ENCODE measurements at places on chromosomes 5 and 9.

GRCh38 chr9:31166516-31166915 lies 1217.9 kb upstream of the ACO1 start:
- DNase-seq: no peak

GRCh38 chr9:7347556-7347955 lies 452.0 kb downstream of the DMAC1 start:
- DNase-seq: no peak

DNA sequence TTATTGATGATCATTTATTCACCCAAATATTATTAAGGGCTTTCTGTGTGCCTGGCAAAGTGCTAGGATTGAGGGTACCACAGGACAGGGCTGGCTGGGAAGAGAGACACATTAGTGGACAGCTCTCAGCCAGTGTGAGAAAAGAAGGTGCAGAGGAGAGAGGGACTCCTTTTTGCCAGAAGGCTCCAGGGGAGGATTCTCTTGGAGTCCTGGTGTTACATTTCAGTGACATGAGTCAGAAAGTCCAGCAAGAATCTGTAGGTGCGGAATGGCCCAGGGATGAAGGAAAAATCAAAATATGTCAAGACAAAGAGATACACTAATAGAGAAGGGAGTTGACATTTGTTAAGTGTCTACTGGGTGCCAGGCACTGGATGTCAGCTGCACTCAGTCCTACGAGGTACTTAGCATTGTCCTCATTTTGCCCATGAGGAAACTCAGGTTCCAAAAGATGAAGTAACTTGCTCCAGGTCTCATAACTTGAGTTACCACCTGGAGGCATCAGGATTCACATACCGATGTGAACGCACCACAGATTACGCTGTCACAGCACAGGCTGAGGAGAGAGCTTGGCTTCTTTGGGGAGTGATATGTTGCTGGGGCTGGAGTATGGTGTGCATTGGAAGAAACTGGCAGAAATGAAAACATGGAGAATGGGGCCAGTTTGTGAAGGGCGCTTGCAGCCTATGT lies 60.5 kb downstream of the RASGRF2 start:
- DNase-seq: no peak

GRCh38 chr5:160802592-160802991 lies 49.4 kb downstream of the ATP10B start:
- no peak for DNase-seq

GRCh38 chr9:127293767-127294166 lies 29.2 kb downstream of the GARNL3 start:
- no peak for DNase-seq

- DNase-seq: no peak
Observed at GRCh38 chr9:124975131-124975530, 34.2 kb upstream of the GOLGA1 start.

GRCh38 chr5:72018143-72018803 lies 89.0 kb upstream of the MAP1B start:
- peak; percentile 32 for DNase-seq

GRCh38 chr5:67187006-67187715 lies 9.4 kb downstream of the CD180 start:
- DNase-seq: no peak

DNA sequence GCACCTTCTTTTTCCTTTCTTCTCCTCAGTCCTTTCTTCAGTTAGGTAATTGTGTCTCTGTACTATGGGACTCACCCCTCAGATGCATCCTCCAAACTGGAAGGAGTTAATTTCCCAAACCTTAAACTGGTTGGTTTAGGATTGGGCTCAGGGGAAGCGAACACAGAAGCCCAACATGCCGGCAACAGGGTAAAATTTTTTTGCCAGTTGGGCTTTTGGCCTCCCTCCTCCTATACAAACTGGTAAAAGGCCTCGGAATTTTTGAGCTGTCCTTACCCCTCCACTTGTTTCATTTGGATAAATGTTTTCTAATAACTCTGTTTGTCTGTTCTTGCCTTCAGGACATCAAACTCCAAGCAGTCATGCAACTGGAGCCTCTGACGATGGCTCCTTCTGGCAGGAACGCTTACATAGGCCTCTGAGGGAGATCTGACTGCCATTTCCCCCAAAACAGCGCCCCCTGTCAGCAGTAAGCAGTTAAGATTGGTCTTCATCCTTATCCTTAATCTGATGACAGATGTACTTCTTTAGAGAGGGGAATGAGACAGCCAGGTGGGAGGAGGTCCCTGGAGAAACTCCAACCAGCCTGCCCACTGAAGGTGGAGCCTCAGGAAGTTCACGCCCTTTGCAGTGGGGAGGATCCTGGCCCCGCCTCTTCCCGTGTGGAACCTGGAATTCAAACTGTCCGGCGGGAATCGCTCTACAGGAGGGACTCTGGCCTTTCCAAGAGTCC lies 57.8 kb upstream of the SPINK5 start:
- DNase-seq: no peak

DNA sequence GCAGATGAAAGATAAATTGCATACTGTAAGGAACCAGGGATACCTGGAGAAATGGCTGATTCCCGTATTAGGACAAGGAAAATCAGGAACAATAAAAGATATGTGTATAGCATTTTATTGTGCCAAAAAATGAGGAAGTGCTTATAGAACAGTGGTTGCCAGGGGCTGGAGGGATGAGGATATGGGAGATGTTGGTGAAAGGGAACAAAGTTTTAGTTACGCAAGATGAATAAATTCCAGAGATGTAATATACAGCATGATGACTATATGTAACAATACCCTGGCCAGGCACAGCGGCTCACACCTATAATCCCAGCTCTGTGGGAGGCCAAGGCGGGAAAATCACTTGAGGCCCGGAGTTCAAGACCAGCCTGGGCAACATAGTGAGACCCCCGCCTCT lies 101.8 kb downstream of the CDK5RAP2 start:
- DNase-seq: no peak

DNA sequence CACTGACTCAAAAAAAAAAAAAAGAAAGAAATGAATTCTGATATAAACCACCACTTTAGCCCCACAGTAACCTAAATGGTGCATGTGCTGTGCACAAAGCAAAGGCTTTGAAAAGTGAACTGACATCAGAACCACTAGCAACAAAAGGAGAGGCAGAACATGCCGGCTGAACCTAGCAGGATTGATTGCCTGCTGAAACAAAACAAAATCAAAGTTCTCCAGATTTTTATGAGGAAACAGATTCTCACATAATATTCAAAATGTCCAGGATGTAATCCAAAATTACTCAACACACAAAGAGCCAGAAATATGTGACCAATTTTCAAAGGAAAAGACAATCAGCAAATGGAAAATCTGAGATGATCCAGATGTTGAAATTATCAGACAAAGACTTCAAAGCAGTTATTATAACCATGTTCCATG lies 37.9 kb downstream of the UBTD2 start:
- no peak for DNase-seq

- DNase-seq: no peak
Observed at GRCh38 chr9:133423216-133423615, 1.0 kb downstream of the ADAMTS13 start.

DNA sequence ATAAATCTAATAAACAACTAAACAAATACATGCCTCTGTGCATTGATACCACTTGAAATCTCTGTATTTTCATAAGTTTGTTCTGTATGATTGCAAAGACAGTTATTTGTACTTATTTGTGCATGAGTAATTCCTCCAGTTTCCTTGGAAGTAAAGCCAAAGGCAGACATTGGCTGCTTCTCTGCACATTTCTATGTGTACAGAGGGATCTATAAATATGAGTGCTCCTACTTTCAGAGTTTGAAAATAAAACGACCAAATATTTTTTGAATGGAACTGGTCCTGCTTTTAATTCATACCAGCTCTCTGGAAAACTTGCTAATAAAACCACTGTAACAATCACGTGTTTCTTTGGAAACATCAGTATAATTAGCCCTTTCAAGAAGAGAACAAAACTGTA lies 306.5 kb downstream of the MAN2A1 start:
- DNase-seq: no peak

- DNase-seq: no peak
Observed at GRCh38 chr5:128483738-128484137, 54.3 kb downstream of the FBN2 start.

- no peak for DNase-seq
Observed at GRCh38 chr5:136529081-136529480, 163.7 kb upstream of the TRPC7 start.

DNA sequence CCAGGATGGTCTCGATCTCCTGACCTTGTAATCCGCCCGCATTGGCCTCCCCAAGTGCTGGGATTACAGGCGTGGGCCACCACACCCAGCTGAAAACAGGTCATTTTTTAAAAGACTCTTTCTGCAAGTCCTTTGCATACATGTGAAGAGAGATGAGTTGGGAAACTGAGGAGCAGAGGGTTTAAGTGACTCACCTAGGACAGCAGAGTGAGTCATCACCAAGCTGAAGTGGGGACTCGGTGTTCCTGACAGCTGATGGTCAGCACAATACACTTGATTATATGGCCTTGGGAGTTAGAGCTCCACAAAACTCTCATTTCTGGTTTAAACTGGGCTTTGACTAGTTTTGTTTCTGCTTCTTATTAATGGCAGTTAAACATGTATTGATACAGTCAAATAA lies 38.1 kb upstream of the SSBP2 start:
- no peak for DNase-seq

- DNase-seq: no peak
Observed at GRCh38 chr5:13276156-13276555, 668.3 kb downstream of the DNAH5 start.

GRCh38 chr5:135073761-135074345 lies 39.8 kb upstream of the PITX1 start:
- no peak for DNase-seq

DNA sequence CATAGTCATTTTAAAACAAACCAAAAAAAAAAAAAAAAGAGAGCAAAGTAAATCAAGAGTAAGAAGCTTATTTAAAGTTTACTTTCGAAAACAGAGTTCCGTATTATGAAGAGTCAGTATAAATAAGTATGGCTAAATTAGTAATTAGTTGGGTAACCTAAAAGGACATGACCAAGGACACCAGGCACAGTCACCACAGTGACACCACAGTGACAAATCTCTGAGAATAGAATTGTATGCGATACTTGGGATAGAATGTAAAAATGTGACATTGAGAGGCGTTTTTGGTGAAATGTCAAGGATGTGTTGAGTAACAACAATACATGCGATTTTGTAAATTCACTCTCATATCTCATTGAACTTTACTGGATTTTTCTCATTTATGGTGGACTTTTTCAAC lies 150.9 kb upstream of the SPEF2 start:
- no peak for DNase-seq

- no peak for DNase-seq
Observed at GRCh38 chr9:80866121-80866520, 823.2 kb downstream of the TLE1 start.

DNA sequence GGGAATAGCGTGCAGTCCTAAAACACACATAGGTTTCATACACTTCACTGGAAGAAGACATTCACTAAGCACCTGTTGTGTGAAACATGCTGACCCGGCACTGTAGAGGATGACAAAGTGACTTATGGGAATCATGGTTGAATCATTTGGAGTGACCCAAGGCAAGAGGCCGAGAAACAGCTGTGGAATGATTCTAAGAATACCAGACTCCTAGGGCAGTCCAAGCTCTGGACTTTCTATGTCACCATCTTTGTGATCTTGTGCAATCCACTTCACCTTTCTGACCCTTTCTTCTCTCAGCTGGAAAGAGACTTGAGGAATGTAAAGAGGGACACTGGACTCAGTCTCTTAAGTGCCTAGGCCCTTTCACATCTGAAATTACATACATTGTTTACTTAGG lies 13.1 kb downstream of the MSANTD3 start:
- DNase-seq: no peak

DNA sequence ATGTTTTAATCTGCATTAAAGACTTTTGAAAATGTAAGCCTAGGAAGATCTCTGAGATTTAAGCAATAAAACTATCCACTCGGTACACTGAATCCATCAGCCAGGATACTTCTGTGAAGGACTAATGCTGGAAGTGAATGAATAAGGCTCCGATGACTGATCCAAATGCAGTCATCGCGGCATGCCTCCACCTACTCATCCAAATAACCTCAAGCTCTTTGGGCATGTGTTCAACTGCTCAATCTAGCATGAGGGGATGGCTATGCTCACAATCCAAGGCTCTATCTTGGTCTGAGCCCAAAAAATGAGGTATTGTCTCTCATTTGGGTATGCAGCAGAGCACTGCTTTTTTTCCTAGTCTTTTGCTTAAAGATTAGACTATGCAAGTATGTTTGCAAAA lies 19.2 kb downstream of the MARCHF3 start:
- no peak for DNase-seq

DNA sequence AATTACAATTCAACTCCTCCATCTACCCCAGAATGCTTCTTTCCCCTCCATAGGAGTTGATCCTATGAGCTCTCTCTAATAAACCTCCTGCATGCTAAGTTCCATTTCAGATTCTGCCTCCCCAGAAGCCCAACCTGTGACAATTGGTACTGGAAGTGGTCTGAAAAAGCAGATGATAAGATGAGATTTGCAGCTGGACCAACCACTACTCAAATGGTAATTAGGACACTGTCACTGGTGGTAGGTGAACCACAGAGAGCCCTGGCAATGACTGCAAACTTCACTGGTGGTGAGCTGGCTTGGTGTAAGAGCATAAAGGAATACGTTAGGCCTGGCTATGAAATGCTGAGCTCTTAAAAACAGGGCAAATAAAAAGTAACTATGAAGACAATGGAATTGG lies 112.6 kb downstream of the ESM1 start:
- DNase-seq: no peak

- DNase-seq: no peak
Observed at GRCh38 chr9:101711330-101711941, 27.0 kb downstream of the GRIN3A start.

- DNase-seq: peak; percentile 88
Observed at GRCh38 chr5:150647275-150648251, 7.1 kb downstream of the SYNPO start.

DNA sequence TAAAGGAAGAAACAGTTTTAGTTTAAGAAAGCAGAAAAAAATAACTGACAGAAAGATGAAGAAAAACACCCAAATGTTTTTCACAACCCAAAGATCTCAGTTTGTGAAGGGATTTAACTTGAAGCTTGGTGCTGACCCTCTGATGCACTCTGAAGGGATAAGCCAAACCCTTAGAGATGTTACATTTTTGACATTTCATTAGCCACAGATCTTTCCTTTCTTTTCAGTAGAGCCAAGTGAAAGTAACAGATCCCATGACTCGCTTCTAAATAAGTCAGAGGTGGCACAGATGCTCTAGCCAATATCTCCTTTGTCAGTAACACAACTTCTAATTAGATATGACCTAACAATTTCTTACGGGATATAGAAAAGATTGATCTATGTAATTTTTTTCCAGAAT lies 394.5 kb upstream of the EDIL3 start:
- no peak for DNase-seq

GRCh38 chr9:112881331-112881730 lies 9.3 kb downstream of the SLC46A2 start:
- no peak for DNase-seq

Data from left cardiac atrium (tissue), 4 donors.